GM23248 (cell line): ENCODE measurements at places on chromosomes 5 and 9. TPM values are rescaled to one million over a fixed set of nuclear protein-coding genes. Genes with fewer than 3 reads are reported as not detected.
A peak's percentile ranks its signal among the peaks of the same experiment; 100 is the strongest.

HRCT1 gene
- polyA plus RNA-seq: 3.4 and 3.6 TPM in 2 replicates

MEIKIN gene
- polyA plus RNA-seq: not detected in 2 replicates

CDC25C gene
- 2.9 and 4.4 TPM in 2 replicates for polyA plus RNA-seq

FOXI1 gene
- not detected in 2 replicates for polyA plus RNA-seq

- H3K27ac ChIP-seq: no peak overlapping the region
- DNase-seq: no peak
- peaks cover 12% of the 10 kb centered on the region for H3K4me1 ChIP-seq
- H3K36me3 ChIP-seq: no peaks in the 10 kb centered on the region
Observed at GRCh38 chr9:125180876-125181275, 8.7 kb downstream of the PPP6C start.

PRUNE2 gene
- polyA plus RNA-seq: 2.0 and 2.8 TPM in 2 replicates

GRCh38 chr5:137220523-137220927 lies 278.6 kb downstream of the SPOCK1 start:
- H3K4me3 ChIP-seq: no peak overlapping the region
- no peaks in the 10 kb centered on the region for H3K36me3 ChIP-seq
- peaks cover 34% of the 10 kb centered on the region for H3K4me1 ChIP-seq
- H3K27ac ChIP-seq: no peak overlapping the region
- no peaks in the 10 kb centered on the region for H3K27me3 ChIP-seq

PLPPR1 gene
- not detected in 2 replicates for polyA plus RNA-seq

- no peaks in the 10 kb centered on the region; the same call in 1 of the 2 replicates for H3K27me3 ChIP-seq
- H3K27ac ChIP-seq: no peak overlapping the region
- no peak for DNase-seq
- no peaks in the 10 kb centered on the region for H3K36me3 ChIP-seq
- no peaks in the 10 kb centered on the region for H3K4me1 ChIP-seq
- H3K4me3 ChIP-seq: no peak overlapping the region
Observed at GRCh38 chr9:494764-495163, 280.1 kb downstream of the DOCK8 start.

GRCh38 chr9:95261890-95262289 lies 55.6 kb downstream of the FANCC start:
- DNase-seq: peak; percentile 13
- H3K4me3 ChIP-seq: no peak overlapping the region
- H3K4me1 ChIP-seq: 0 out of 2 replicates have a peak, but pooled peaks cover 6% of the 10 kb centered on the region
- H3K27me3 ChIP-seq: no peaks in the 10 kb centered on the region

HNRNPK gene
- 369 and 370 TPM in 2 replicates for polyA plus RNA-seq

GRCh38 chr5:146753641-146754040 lies 124.9 kb downstream of the PPP2R2B start:
- H3K4me3 ChIP-seq: no peak overlapping the region
- no peak for DNase-seq
- no peaks in the 10 kb centered on the region for H3K4me1 ChIP-seq
- no peaks in the 10 kb centered on the region for H3K27me3 ChIP-seq

DNA sequence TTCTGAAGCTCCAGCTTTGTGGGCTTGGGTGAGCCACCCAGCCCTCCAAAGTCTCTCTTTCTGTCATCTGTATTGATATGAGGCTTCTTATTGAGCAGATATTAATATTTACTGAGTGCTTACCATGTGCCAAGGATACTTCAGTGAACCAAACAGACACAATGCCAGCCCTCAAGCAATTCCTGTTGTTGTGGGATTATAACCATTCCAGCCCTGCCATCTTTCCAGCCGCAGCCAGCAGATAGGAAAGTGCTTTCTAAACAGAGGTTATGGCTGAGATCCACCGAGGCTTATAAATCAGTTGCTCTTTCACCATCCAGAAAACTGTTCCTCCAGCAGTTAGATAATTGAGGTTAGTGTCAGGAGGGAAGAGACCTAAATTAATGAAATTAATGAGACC lies 137.7 kb upstream of the ALDH1B1 start:
- H3K27ac ChIP-seq: no peak overlapping the region
- no peak overlapping the region for H3K4me3 ChIP-seq
- H3K27me3 ChIP-seq: no peaks in the 10 kb centered on the region; the same call in 1 of the 2 replicates
- H3K36me3 ChIP-seq: no peaks in the 10 kb centered on the region

CKMT2 gene
- not detected in 2 replicates for polyA plus RNA-seq

DNA sequence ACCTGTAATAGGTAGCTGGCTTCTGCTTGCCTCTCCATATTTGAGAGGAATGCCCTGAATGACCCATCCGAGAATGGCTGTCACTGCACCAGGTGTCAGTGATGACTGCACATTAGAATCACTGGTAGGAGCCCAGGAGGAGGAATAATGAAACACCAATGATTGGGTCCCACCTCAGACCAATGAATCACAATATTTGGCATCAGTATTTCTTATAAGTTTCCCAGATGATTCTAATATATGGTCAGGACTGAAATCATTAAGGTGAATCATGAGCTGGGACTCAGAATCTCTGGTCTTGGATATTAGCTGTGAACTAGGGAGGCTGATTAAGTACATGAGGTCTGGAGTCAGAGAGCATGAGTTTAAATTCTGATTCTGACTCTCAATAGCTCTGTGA lies 23.4 kb downstream of the ARSB start:
- no peak overlapping the region for H3K27ac ChIP-seq
- peaks cover 5% of the 10 kb centered on the region; the same call in 1 of the 2 replicates for H3K36me3 ChIP-seq
- H3K4me3 ChIP-seq: no peak overlapping the region
- H3K27me3 ChIP-seq: no peaks in the 10 kb centered on the region
